Suppressor macrophage (primary cell): ENCODE measurements at places on chromosomes 2 and 18.

- DNase-seq: no peak
These were observed 98.9 kb downstream of the PHLPP1 start for GRCh38 chr18:62814132-62814759.

DNA sequence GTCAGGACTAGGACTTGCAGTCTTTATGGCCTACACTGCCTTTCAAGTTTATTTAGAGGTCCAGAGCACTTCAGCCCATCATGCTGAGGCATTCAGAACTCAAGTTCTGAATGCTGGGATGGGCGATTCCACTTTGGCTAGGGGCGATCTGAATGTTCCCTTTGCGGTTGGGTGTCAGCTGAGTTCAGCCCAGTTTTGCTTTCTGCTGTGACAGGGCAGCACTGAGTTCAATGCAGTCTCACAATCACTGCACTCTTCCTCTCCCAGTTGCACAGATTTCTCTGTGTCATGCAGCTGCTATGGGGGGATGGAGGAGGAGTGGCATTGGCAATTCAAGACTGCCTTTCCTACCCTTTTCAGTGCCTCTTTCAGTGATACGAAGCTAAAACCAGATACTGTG lies 1232.0 kb upstream of the FAM98A start:
- no peak for DNase-seq

DNA sequence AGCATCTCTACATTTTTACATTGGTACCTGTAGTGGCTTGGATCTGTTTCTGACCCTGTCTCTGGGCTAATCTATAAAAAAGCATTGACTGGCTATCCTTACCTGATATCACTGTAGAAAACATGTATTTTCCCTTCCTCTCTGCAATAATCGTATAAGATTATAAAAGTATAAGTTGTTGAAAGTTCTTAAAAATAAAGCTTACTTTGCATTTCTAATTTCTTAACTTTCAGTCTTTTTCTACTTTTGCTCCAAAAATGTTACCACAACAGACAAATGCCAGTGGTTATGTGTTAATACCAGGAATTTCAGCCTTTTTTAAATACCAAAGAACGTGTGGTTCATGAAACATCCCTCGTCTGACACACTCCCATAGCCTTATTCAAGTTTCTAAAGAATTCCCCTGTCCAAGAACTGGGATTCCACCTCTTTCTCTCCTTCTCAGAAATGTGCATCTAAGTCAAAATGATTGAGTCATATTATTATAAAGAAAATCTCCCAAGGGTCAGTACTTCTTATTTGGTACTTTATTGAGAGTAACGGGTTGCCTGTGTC lies 28.5 kb upstream of the ACKR3 start:
- DNase-seq: no peak

- no peak for DNase-seq
These were observed 6.2 kb downstream of the INSIG2 start for GRCh38 chr2:118094503-118094902.

DNA sequence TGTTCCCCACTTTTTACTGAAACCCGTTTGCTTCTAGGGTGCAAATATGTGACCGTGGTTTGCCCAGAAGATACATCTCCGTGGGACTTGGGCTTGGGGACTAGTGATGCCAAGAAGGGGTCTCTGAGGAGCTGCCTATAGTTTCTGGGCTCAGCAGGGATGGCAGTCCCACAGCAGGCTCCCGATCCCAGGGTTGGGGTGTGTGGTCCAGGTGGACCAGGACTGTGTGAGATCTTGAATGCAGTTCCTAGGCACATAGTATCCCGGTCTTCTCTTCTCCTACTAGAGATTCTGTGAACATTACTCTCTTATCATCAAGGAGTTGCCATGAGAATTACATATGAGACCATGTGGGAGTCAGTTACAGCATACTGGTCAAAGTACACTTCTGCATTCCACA lies 435.8 kb upstream of the SPRED2 start:
- no peak for DNase-seq

DNA sequence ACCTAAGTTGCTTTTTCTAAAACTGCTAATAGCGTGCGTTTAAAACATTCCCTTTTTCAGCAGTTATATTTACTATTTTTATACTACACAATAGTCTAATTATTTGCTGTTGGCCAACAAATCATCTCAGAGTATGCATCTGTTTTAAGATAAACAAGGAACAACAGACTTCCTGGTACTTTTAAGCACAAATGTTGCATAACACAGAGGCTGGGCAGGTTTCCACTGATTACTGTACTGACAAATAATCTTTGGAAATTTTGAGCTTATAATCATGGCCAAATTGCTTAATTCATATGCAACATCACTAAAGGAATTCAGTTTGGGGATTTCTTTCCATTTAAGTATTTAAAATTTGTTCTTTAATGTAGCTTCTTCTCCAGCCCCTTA lies 737.4 kb upstream of the SALL3 start:
- DNase-seq: no peak

- DNase-seq: peak; percentile 75
These were observed 153.0 kb upstream of the ITGA4 start for GRCh38 chr2:181304011-181304844.

- no peak for DNase-seq
These were observed 184.1 kb downstream of the AGAP1 start for GRCh38 chr2:235677937-235678336.

- DNase-seq: no peak
These were observed 331.9 kb downstream of the PDE11A start for GRCh38 chr2:177740700-177741099.

DNA sequence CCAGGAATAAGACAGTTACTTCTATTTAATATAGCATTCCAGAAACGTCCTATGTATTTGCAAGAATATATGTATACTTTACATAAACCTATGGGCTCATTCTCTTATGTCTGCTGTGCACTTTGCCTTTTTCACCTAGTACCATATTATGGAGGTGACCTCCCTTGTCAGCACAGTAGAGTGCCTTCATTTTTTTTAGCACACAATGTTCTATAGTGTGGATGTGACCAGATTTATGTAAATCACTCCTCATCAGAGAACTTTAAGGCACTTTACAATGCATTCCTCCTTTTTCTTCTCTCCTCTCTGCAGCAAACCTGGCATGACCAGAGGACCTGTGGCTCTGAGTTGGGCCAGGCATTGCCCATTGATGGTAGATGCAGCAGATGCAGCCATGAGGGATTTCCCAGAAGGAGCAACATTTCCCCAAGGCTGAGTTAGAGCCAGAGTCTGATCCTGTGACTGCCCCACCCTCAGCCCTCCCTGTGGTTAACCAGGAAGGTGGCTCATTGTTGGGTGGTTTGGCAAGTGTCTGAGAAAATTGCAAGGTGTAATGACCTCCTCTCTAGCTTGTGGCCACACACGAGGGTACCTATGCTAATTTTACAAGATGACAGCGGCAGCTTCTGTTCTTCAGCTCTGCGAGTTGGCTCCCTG lies 76.5 kb upstream of the DLX2 start:
- DNase-seq: no peak

- no peak for DNase-seq
These were observed at the start of gene GKN1 for GRCh38 chr2:68974251-68974650. Gene GKN1, plus strand, starts transcription at chr2:68974636. Its CDS starts 42 bp downstream, at chr2:68974678.

GRCh38 chr18:58581265-58581664 lies 47.6 kb downstream of the ALPK2 start:
- DNase-seq: no peak

- DNase-seq: no peak
These were observed 410.5 kb upstream of the CNTNAP5 start for GRCh38 chr2:123614596-123614995.

GRCh38 chr2:176099728-176100546 lies at the start of gene HOXD12:
Gene HOXD12, plus strand, starts transcription at chr2:176099795. Its CDS starts 7 bp downstream, at chr2:176099802.
- no peak for DNase-seq

GRCh38 chr2:226673314-226673723 lies 126.3 kb downstream of the IRS1 start:
- no peak for DNase-seq

DNA sequence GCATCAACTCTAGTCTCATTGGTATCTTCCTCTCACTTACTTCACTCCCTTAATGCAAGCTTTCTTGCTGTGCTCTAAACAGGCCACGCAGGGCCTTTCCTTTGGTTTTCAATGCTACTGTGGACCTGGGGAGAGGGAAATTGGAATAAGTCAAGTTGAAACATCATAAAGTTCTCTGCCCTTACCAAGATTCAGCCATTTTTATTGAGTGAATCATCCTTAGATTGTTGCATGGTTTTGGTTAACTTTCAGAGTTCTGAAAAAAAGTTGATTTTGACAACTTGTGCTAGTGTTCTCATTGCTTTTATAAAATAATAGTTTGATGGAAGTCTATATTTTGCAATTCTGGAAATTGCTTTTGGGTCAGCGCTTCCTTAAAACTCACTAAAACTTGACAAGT lies 852.8 kb upstream of the ACVR2A start:
- DNase-seq: no peak

DNA sequence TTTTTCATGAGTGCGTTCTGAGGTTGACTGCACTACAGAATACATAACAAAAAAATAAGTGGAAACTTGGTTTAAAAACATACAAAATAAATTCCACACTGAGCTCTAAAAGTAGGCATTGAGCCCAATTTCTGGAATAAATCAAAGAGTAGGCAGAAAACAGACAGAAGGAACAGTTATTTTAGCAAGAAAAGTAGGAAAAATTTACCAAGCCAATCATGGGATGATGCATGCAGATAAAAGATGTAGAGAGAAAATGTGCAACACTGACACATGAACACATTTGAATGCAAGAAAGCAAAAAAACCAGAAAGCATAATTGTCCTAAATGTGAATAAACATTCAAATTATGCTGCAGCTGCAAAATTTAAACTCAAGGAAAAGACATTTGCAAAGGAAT lies 308.3 kb downstream of the DLGAP1 start:
- DNase-seq: no peak

DNA sequence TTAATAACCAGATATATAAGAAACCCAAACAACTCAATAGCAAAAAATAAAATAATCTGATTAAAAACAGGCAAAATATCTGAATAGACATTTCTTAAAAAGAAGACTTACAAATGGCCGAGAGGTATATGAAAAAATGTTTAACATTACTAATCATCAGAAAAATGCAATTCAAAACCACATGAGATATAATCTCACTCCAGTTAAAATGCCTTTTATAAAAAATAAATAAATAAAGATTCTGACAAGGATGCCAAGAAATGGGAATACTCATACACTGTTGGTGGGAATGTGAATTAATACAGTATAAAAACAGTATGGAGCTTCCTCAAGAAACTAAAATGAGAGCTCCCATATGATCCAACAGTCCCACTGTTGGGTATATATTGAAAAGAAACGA lies 33.9 kb upstream of the BMP10 start:
- DNase-seq: no peak

- no peak for DNase-seq
These were observed 261.7 kb upstream of the MAP2 start for GRCh38 chr2:209162129-209162528.

DNA sequence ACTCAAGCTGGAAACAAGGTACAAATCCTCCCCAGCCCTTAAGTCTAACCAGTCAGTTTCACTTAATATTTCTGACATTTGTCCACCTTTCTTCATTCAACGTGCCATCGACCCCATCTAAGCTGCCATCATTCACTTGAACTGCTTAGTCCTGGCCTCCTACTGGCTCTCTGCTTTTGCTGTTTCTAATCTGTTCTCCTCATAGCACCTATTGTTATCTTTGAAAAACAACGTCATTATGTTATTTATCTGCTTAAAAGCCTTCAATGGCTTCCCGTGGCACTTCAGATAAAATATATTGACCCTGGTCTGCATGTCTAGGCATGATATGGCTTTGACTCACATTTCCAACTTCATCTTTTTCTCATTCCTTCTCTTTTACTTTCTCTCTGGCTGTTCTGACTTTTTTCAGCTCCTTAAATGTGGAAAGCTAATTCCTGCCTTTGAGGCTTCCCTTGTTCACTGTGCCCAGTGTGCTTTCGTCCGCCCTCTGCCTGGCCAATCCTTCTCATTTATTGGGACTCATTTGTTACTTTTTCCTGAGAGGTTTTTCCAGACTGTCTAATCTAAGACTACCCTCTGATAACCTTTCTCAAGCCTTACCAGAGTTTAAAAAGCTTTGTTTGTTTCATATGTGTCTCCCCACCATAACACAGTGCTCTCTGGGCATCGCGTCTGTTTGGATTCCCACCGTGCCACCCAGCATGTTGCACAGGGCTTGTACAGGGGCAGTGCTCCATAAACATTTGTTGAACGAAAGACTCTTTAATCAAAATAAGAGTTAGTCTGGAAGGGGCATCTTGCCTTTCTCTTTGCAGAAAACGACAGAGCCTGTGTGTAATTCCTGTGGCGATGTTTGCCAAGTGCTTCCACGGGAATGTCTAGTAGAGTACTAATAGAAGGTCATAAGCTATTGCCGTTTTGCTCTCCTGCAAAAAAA lies 183.9 kb downstream of the FMNL2 start:
- no peak for DNase-seq

DNA sequence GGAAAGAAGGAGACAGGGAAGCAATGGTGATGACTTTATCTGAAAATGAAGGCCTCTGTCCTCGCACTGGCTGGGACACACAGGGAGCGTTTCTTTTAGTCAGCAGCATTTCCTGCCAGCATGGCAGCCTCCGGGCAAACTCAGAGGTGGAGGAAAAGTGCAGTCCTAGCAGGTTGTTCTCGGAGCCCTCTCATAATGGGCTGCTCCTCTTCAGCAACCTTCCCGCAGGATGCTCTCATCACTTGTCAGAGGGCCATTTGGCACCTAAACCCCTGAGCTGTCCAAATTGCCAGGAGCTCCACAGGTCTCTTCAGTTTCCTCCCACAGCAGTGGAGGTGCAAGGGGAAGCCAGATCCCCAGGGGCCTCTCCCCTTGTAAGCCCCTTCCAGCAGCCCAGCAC lies 6.2 kb downstream of the STK39 start:
- no peak for DNase-seq

GRCh38 chr2:34998741-34999140 lies 1356.8 kb upstream of the CRIM1 start:
- DNase-seq: no peak

- peak; percentile 96 for DNase-seq
These were observed 155.5 kb upstream of the ACVR2A start for GRCh38 chr2:147689220-147689909.

DNA sequence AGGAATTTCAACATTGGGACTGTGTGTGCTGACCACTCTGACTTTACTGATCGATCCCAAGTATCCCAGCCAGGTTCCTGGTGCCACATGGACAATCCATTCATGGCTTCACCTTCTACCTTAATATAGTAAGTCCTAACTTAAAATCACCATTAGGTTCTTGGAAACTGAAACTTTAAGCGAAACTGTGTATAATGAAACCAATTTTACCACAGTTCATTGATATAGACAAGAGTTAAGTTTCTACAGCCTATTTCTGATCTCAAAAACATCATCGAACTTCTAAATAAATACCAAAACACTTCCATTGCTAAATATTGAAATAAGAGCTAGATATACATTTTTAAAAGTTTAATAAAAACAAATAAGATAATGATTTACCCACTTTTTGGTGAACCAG lies 4.4 kb upstream of the EXOC6B start:
- DNase-seq: no peak

GRCh38 chr2:46306988-46307655 lies 9.9 kb downstream of the EPAS1 start:
- DNase-seq: no peak

- no peak for DNase-seq
These were observed 212.1 kb downstream of the TTC32 start for GRCh38 chr2:19689646-19690168.

DNA sequence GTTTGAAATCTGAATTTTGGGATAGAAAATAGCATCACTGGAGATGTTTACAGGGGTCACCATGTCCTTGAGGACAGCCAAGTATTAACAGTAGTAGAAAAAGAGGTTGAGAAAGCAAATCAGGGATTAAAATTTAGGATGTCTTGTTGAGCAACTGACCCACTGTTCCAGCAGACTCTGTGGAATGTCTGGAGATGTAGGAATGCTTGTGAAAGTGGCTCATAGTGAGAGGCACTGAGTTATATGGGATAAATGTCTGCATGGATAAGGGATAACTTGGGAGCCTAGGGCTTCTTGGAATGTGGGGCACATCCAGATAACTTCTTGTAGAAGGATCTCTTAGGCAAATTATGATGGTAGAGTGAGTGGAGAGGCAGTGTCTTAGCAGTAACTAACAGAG lies 495.0 kb downstream of the TMX3 start:
- no peak for DNase-seq
